ENCODE measurements at places on chromosomes 5 and 9.
A peak's percentile ranks its signal among the peaks of the same experiment; 100 is the strongest.

- DNase-seq, result no peak
Measured at GRCh38 chr9:83144492-83144891, 81.5 kb upstream of the RASEF start.

GRCh38 chr5:111066261-111066938 lies 5.1 kb upstream of the TSLP start:
- no peak for DNase-seq

DNA sequence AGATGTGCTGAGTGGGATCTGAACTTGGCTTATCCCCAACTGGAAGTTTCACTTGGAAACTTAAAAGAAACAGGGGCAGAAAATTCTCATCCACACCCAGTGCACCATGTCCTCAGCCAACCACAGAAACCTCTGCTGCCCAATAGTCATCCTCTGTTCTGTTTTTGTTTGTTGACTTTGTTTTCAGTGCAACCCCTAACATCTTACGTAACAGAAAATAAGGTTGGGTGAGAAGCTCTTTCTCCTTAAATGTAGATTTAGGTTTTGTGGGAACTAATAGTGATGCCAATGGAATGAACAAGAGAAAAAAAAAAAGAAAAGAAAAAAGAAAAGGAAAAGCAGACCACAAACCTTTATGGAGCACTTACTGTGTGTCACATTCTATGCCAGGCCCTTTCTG lies 262.8 kb downstream of the PAPPA start:
- no peak for DNase-seq

DNA sequence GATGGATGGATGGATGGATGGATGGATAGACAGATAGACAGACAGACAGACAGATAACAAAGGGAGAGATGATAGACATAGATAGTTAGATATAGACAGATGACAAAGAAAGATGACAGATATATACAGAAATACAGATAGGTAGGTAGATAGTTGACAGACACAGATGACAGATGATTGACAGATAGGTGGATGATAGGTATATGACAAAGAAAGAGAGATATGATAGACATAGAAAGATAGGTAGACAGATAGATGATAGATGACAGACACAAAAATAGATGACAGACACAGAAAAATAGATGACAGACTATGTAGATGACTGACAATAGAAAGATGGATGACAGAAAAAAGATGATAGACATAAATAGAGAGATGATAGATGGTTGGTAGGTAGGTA lies 200.0 kb upstream of the TAS2R1 start:
- no peak for DNase-seq

- DNase-seq, result no peak
Measured at GRCh38 chr5:173924899-173925298, 36.8 kb downstream of the CPEB4 start.

DNA sequence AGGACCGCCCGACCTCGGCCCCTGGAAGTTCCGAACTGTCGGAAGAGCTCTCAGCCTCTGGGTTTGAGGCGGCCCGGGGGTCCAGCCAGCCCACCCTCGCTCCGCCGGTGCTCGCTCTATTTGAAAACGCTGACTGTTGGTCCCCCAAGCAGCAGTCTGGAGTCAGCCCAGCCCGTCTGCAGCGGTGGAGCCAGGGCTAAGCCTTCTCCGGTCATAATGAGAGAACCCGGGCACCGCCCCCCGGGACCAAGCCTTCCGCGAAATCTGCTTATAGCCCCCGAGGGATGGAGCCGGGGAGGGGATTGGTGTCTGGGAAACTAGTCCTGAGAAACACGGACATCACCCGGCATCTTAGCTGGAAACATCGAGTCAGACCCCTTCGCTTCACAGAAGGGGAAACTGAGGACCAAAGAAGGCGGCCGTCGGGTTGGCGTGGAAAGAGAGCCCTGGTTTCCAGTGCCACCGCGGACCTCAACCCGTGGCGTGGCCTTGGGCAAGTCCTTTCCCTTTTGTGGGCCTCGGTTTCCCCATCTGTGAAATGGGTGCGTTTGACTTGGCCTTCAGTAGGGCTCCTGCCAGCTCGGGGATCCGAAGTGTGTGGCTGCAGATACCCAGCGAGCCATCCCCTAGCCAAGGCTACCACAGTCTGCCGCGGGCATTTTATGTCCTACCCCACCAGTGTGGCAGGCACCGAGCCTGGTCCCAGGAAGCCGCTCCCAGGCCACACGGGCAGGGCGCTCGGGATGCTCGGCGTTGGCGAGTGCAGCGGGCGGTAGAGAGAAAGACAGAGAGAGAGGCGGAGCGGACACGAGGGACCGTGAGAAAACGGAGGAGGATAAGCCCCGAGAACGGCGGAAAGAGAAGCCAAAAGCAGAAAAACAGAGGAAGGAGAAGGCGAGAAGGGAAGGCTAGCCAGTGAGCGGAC lies 857 bp downstream of the ADAM19 start:
- DNase-seq, result no peak

- DNase-seq, result no peak
Measured at GRCh38 chr5:111223101-111223786, 940 bp upstream of the CAMK4 start.

DNA sequence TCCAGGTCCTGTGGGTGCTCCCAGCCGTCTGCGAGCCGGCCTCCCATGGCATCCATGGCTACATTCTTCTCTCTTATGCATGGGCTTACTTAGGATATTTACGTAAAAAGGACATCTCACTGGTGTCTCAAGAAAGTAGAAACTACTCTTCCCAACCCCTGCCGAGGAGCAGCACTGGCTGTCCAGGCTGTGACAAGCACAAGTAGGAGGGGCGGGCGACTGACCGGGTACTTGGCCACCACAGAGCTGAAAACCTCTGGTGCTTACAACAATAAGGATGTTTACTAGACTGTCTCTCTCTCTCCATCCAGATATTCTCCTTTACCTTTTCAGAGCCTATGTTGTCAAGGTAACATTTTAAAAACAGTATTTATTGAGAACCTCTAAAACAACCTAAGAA lies 56.3 kb upstream of the TBC1D9B start:
- no peak for DNase-seq

DNA sequence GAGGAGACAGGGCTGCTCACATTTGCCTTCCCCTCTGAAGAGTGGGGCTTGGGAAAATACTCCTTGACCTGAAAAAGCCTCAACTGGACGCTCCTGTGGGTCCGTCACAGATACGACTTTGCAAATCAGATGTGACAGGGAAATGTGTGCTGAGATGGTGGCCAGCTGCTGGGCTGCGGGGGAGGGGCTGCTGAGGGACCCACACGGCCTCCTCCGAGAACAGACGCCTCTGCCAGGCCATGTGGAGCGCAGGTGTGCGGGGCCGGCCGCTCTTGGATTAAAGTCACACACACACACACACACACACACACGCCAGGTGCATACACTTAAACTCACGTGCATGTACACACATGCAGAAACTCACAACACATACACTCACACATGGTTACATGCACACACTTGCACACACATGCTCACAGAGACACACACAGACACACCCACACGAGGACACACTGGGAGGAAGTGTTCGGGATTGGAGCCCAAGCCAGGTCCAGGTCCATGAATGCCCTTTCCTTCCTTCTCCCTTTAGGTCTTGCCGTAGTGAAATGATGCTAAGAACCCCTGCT lies 167.4 kb downstream of the GAPVD1 start:
- no peak for DNase-seq

GRCh38 chr5:67879620-67880510 lies 335.7 kb upstream of the PIK3R1 start:
- DNase-seq, result peak; percentile 3

GRCh38 chr5:84361572-84361971 lies 23.1 kb downstream of the EDIL3 start:
- no peak for DNase-seq

GRCh38 chr5:157280927-157281326 lies 15.0 kb downstream of the CYFIP2 start:
- DNase-seq, result no peak

GRCh38 chr5:175847503-175847902 lies 23.9 kb upstream of the CPLX2 start:
- no peak for DNase-seq

- DNase-seq, result no peak
Measured at GRCh38 chr9:2465516-2465915, 156.1 kb upstream of the VLDLR start.

- DNase-seq, result no peak
Measured at GRCh38 chr5:133977161-133977787, 8.8 kb upstream of the C5orf15 start.

GRCh38 chr9:124810663-124811355 lies 33.9 kb downstream of the OLFML2A start:
- no peak for DNase-seq

- no peak for DNase-seq
Measured at GRCh38 chr9:104227108-104227507, 133.0 kb downstream of the SMC2 start.

DNA sequence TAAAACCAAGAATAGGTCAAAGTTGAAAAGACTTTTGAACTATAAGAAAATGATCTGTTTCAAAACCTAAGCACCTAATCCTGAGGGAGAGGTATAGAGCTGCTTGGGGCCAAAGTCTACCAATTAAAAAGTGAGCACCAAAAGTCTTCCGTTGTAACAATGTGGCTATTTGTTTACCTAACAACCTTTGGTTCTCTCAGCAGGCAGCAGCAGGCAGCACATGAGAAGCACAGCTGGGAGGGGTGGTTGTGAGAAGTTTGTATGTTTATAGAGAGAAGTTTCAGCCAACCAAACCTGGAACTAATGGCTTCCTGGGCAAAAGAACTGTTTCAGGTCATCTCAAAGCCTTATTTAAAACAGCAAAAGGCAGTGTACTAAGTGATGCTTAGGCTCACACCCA lies 59.8 kb upstream of the TBC1D9B start:
- DNase-seq, result no peak

DNA sequence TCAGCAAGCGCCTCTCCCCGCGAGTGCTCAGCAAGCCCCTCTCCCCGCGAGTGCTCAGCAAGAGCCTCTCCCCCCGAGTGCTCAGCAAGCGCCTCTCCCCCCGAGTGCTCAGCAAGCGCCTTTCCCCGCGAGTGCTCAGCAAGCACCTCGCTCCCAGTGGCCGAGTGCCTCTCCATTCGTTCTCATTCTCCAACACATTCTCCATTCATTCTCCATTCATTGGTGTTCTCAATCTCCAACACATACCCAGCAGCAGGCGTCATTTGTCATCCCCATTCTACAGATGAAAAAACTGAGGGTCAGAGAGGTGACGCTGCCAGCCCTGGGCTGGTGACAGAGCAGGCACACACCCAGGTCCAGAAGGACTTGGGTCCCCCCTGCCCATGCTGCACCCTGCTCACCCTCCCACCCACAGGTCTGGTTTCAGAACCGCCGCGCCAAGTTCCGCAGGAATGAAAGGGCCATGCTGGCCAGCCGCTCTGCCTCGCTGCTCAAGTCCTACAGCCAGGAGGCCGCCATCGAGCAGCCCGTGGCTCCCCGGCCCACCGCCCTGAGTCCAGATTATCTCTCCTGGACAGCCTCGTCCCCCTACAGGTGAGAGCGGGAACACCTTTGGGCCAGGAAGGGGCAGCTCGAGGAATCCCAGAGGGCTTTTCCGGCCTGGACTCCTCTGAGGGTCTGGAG lies 32.5 kb downstream of the PTGES start:
- DNase-seq, result no peak

- no peak for DNase-seq
Measured at GRCh38 chr5:62002436-62002835, 303.6 kb upstream of the KIF2A start.

- no peak for DNase-seq
Measured at GRCh38 chr9:88182501-88182900, 44.2 kb upstream of the SPATA31C2 start.

DNA sequence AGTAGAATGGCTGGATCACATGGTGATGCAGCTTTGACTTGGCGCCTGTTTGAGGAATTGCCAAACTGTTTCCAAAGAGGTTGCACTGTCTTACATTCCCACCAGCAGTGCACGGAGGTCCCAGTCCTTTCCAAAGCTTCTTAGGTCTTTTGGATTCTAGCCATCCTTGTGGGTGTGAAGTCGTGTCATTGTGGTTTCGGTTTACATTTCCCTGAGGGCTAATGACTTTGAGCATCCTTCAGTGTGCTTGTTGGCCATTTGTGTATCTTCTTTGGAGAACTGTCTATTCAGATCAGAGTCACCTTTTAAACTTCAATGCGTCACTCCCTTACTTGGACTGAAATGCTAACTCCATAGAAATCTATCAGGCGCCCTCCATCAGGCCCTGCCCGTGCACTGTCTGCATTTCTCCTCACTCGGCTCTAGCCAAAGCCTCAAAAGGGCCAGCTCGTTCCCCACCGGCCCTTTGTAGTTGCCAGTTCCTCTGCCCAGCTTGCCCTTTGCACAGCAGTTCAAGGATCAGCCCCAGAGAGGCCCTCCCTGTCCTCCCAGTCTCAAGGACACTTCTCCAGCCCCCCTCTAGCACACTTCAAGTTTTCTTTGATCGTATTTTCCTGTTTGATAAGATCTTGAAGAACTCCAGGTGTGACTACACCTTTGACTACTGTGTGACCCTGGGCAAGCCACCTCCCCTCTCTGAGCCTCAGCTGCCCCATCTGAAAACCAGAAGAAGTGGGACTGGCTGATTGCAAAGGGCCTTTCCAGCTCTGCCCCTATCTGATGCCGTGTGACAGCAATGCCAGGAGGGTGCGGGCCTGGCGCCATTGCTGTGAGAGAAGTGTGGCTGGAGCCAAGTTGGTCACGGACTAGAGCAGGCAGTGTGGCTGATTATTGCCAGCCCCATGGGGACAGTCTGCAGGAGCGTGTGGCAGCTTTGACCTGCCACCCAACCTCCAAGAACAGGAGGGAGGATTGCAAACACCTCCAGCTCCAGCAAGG lies 5.6 kb downstream of the HRH2 start:
- DNase-seq, result no peak

DNA sequence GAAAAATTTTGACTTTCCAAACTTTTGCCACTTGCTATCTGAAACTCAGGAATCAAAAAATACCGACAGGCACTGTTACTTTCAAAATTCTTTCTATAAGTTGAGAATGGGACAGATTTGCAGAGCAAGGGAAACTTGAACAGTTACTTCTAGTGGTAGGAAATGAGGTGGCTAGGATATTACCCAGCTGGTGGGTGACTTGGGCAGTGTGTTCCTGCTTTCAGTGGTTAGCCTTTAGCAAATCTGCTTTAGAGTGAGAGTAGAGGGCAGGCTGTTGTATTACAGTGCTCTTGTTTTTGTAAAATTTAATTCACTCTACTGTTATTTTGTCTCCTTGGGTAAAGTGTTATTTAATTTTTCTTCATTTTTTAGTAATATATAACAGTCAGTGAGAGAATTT lies 40.2 kb upstream of the ROPN1L start:
- DNase-seq, result no peak

DNA sequence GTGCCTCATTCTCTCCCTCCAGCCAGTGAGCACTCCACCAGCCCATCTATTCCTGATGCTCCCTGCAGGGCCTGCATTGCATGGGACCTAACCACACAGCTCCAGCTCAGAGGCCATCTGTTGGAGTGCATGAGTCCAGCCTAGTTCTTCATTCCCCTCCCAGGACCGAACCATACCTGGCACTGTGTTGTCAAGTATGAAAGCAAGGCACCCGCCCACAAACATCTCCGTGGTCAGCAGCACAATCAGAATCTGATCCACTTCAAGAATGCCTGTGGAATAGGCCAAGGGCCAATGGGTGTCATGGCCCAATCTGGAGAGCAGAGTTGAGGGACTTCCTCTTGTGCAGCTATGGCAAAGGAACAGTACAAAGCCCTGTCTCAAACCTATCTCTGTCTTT lies 5.9 kb downstream of the SLC23A1 start:
- no peak for DNase-seq

All from epithelial cell of proximal tubule (primary cell).